Endodermal cell (in vitro differentiated cells): ENCODE measurements at places on chromosomes 1 and 21. TPM values are rescaled to one million over a fixed set of nuclear protein-coding genes. Genes with fewer than 3 reads are reported as not detected.

Gene SMYD3
- total RNA-seq, result 45.8 to 48.7 TPM (median 48.2 TPM) in 3 replicates

Gene LCK
- total RNA-seq, result 0.82 to 1.8 TPM (median 1.5 TPM) in 3 replicates

DNA sequence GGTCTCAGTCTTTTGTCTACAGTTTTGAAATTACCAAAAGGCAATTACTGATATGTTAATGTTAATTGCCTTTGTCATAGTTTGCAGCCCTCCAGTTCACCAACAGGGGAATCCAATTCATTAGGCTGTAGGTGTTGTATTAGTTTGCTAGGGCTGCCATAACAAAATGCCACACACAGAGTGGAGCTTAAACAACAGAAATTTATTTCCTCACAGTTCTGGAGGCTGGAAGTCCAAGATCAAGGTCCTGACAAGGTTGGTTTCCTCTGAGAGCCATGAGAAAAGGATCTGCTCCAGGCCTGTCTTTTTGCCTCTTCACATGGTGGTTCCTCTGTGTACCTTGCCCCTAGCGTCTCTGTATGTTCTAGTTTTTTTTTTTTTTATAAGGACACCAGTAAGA lies 1.3 kb downstream of the RTCA start:
- DNase-seq, result no peak

DNA sequence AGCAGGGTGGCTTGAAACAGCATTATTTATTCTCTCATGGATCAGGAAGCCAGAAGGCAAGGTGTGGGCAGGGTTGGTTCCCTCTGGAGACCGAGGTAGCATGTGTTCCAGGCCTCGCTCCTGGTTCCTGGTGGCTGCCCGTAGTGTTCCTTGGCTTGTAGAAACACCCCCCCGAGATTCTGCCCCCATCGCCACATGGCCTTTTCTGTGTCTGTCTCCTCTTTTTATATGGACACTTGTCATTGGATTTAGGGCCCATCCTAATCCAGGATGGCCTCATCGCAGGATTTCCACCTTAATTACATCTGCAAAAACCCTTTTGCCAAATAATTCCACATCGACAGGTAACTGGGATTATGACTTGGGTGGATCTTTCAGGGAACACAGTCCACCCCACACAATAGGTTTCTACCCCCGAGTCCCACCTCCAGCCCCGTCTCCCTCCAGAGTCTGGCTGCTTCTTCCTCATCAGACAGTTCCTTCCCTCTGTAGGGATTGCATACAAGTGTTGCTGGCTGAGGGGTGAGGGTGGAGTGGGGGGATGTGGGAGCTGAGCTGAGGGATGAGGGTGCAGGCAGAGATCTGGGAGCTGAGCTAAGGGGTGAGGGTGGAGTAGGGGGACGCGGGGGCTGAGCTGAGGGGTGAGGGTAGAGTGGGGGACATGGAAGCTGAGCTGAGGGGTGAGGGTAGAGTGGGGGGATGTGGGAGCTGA lies 12.3 kb upstream of the NPHP4 start:
- no peak for DNase-seq

DNA sequence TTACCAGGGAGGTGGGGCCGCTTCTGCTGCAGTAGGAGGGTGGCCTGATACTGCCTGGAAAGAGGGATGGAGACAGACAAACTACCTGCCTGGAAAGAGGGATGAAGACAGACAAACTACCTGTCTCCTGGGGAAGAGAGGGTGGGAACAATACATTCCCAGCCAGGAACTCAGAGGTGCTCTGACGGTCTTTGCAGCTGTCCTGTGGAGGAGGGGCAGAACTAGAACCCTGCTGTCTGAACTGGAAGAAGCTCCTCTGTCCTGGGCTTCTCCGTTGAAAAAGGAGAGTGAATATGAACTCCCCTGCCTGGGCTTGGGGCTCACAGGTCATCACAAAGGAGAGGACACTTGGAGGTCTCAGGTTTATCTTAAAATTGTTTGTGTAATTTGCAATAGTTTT lies 40.3 kb upstream of the ETV3 start:
- no peak for DNase-seq
